ENCODE measurements at places on chromosomes 2 and 18.
A peak's percentile ranks its signal among the peaks of the same experiment; 100 is the strongest.

DNA sequence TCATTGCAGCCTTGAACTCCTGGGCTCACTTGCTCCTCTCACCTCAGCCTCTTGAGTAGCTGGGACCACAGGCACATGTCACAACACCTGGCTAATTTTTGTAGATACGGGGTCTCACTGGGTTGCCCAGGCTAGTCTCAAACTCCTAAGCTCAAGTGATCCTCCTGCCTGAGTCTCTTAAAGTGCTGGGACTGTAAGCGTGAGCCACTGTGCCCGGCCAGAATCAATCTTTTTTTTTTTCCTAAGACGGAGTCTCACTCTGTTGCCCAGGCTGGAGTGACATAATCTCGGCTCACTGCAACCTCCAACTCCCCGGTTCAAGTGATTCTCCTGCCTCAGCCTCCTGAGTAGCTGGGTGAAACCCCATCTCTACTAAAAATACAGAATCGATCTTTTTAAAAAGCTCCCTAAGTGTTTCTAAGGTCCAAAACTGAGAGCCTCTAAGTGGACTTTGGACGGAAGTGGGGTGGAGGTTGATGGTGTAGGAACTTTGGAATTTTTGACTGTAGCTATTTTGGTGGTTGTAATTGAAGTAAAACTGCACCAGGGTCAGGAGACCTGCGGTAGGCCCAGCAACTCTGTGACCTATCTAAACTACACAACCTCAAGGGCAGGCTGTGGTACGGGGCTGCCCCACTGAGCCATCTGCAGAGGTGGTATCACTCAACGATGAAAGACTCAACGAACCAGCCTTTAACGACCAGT is 82.9 kb downstream of the POLR1A start:
- no peak for DNase-seq

GRCh38 chr2:75737961-75738360 is 27.2 kb upstream of the GCFC2 start:
- DNase-seq, result no peak

GRCh38 chr18:76588601-76589226 is 93.7 kb upstream of the ZNF516 start:
- DNase-seq, result no peak

DNA sequence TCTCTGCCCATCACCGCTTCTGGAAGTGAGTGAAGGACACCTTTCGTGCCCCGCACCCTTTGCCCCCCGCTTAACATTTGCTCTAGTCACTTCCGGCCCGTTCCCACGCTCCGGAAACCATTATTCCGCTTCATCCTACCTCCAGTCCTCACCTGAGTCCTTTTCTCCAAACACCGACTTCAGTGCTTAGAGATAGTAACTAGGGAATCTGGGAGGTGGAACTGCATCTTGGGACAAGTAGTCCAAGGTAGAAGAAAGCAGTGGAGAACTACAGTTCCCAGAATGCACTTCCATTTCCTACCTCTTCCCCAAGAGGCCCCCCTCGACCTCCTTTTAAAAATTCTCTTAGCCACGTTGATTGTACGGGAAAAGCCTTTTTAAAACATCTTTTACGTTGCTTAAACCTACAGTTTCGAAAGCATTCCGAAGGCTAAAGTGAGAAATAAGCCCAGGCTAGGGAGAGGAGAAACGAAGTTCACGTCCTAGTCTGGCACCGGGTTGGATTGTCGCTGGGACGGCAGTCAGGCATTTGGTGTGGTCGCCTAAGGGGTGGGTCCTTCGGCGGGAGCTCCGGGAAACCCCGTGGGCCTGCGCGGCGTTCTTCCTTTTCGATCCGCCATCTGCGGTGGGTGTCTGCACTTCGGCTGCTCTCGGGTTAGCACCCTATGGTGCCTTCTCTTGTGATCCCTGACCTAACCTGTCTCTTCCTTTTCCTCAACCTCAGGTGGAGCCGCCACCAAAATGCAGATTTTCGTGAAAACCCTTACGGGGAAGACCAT is at the start of the genes CLHC1 and RPS27A:
CLHC1 (minus strand) TSS at position 210 of the 779 bp plus-strand sequence. CDS start 9,882 bp downstream, outside the sequence.
RPS27A (plus strand) TSS at position 605 of the 779 bp plus-strand sequence; CDS start at position 742, 137 bp downstream.
- DNase-seq, result peak; percentile 88

GRCh38 chr2:157428500-157429175 is 15.3 kb downstream of the CYTIP start:
- DNase-seq, result no peak

GRCh38 chr2:156110890-156111289 is 221.6 kb downstream of the NR4A2 start:
- no peak for DNase-seq

GRCh38 chr2:2901384-2902345 is 476.0 kb downstream of the EIPR1 start:
- DNase-seq, result no peak

- no peak for DNase-seq
Measured at GRCh38 chr2:46669016-46669415, 189.7 kb downstream of the TMEM247 start.

DNA sequence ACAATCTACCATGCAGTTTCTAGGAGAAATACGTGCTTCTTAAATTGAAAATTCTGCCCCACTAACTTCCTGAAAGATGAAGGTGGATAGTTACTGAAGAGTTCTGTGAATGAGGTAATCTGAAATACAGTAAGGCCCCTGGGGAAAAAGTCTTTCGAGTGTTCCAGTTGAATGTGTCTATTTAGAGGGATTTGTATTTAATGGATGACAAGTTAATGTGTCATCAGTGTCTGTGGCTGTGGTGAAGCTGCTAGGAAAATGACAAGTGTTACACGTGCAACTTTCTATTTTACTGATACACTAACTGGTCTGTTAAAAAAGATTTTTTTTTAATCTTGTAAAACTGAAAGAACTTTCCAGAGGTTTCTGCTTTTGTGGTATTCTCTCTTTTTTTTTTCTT is 384.6 kb downstream of the STK39 start:
- no peak for DNase-seq

GRCh38 chr2:77199411-77199810 is 322.8 kb downstream of the LRRTM4 start:
- no peak for DNase-seq

DNA sequence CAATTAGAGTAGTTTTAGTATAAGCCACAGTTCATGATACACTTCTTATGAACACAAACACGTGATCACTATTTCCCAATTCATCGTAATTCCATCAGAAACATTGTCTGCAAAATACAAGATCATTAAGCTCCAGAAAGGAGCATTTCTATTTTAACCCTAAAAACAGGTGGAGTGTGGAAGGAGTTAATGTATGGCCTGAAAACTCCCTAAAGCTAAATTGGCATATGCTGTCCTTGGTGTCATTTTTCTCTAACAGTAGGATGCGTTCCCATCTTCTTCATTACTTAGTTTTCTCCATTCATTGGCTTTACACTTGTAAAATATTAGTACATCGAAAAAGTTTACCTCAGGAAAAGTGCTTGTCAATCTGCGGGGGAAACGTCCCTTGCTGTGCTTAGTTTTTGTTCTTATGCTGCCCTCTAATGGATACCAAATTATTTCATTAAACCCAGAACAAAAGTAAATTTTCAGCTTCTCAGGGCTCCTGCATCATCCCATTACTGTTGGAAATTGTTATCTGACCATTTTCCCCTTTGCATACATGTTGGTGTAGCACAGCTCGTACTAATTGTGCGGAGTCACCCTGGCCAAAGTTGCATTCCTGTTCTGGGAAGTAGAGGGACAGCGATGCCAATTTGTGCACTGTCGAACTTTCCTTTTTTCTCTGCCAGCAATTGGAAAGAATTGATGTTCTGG is 153.4 kb downstream of the GPD2 start:
- peak; percentile 10 for DNase-seq

GRCh38 chr2:51778806-51779205 is 746.9 kb upstream of the NRXN1 start:
- DNase-seq, result no peak

DNA sequence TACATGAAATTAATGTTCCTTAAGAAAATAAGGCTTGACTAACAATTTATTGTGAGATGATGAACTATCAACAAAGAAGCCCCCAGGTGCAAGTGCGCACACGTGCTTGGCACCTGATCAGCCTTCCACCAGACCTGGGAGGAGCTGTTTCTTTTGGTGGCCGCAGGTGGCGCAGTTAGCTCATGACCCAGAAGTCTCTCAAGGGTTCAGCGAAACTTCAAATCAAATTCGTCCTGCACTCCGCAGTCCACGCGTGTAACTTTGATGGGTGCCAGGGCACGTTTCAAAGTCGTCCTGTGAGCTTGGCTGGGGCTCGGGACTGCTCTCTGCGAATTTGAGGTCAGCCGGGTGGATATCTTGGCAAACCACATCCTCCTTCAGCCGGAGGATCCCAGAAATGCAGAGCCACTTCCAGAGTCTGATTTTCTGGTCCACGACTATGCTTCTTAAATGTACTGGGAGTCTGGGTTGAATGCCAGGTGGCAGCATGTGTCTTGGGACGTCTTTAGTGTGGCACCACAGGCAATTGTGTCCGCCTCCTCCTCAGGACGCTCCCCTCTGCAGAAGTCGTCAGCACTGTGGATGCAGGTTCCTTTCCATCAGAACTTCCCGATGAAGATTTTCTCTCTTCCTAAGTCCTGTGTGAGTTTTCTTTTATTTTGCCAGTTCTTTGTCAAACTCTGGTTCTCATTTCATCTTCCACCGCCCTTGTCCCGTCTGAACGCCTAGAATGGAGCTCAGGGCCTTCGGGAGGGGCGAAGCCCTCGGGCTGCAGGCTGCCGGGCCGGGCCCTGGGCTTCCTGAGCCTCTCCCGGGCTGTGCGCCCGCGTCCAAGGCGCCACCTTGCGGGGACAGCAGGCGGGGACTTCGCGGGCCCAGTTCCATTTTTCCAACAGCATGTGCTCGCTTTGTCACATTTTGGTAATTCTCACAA is 61.3 kb upstream of the RAPGEF4 start:
- peak; percentile 46 for DNase-seq

DNA sequence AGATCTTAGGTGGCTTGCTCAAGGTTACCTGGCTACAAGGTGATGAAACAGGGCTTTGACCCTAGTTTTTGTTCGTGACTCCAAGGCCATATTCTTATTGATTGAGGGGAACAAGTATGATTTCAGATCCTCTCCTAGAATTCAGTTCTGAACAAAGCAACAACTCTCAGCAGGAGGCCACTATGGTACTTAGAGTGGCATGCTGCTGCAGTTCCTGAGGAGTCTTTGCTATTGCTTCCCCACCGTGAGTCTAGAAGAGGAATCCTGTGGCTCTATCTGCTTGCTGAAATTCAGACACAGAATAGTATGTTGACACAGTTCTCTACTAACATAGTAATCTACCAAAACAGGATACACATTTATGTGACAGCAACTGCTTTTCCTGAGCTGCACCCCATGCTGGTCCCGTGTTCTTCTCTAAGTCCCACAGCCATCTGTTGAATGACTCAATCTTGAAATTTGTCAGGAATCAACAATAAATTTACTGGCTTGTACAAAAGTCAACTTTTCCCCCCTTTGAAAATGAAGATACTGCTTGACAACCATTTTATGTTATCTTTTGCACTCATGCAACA is 4.1 kb downstream of the TGFBRAP1 start:
- no peak for DNase-seq

DNA sequence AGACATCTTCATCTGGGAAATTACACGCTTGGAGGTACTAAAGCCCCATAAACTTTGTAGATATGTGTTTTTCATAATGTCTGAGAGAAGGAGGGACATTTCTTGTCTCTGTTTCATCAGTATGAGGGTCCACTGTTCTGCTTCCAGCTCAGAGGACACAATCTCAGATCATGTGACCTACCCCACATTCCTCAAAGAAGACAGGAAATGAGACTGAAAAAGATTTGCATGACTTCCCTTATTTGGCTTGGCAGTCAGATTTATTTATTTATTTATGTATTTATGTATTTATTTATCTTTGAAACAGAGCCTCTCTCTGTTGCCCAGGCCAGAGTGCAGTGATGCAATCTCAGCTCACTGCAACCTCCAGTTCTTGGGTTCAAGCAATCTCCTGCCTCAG is 463.7 kb upstream of the RGPD4 start:
- DNase-seq, result no peak

DNA sequence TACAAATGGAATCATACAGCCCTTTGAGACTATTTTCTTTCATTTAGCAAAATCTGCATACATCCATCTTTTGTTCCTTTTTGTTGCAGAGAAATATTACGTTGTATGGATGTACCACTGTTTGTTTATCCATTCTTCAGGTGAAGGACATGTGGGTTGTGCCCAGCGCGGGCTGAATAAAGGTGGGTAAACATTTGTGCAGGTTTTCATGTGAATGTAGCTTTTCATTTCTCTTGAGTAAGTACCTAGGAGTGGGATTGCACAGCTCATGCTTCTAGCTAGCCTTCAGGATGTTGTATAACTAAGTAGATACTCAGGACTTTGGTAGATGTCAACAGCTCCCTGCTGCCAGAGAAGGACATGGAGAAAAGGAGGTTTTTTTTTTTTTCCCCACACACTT is 50.6 kb upstream of the SPRED2 start:
- DNase-seq, result no peak

- no peak for DNase-seq
Measured at GRCh38 chr2:84435345-84436025, 23.6 kb downstream of the SUCLG1 start.
